ENCODE measurements at places on chromosomes 3 and 15. TPM values are rescaled to one million over a fixed set of nuclear protein-coding genes. Genes with fewer than 3 reads are reported as not detected.

WDR93 gene
- total RNA-seq = not detected

MOBP gene
- total RNA-seq = not detected

MYNN gene
- total RNA-seq = 18.3 TPM

CHRD gene
- total RNA-seq = 0.04 TPM

DZIP3 gene
- total RNA-seq = 8.6 TPM

BCL2A1 gene
- 55.8 TPM for total RNA-seq

CHRNA5 gene
- 8.9 TPM for total RNA-seq

ABTB1 gene
- 21.7 TPM for total RNA-seq

LDHAL6B gene
- total RNA-seq = not detected

DUOXA2 gene
- not detected for total RNA-seq

GFM1 gene
- total RNA-seq = 91.2 TPM

GP5 gene
- 0.31 TPM for total RNA-seq

LIPH gene
- total RNA-seq = not detected

BMF gene
- total RNA-seq = 15.3 TPM

PLA2G4E gene
- not detected for total RNA-seq

THUMPD3 gene
- total RNA-seq = 58.4 TPM

NUDT16 gene
- 8.3 TPM for total RNA-seq

EXD1 gene
- not detected for total RNA-seq

ADGRG7 gene
- not detected for total RNA-seq

All from CD8-positive, alpha-beta memory T cell (primary cell).